ENCODE measurements at places on chromosomes 3 and 15.

- DNase-seq: no peak
These were observed 62.7 kb upstream of the TFRC start for GRCh38 chr3:196144383-196145105.

GRCh38 chr15:47266566-47266965, 450.7 kb upstream of the SEMA6D start:
- DNase-seq: no peak

- no peak for DNase-seq
These were observed 98.2 kb upstream of the RASGRP1 start for GRCh38 chr15:38662805-38663204.

DNA sequence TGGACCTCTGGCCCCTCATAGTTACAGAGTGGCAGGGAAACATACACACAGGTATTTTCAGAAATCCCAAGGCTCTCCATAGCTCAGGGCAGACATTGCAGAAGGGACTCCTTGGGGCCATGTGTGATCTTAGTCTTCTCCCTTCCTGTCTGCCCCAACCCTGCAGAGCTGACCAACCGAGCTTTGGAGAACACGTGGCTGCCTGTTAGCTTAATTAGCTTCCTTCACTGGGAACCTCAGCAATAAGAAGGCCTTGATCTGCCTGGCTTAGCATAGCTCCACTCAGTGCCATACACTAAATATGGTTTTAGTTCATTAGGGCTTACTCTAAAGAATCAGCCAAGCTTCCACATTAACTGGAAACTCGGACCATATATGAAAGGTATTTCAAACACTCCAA, 12.3 kb downstream of the LYZL4 start:
- no peak for DNase-seq

DNA sequence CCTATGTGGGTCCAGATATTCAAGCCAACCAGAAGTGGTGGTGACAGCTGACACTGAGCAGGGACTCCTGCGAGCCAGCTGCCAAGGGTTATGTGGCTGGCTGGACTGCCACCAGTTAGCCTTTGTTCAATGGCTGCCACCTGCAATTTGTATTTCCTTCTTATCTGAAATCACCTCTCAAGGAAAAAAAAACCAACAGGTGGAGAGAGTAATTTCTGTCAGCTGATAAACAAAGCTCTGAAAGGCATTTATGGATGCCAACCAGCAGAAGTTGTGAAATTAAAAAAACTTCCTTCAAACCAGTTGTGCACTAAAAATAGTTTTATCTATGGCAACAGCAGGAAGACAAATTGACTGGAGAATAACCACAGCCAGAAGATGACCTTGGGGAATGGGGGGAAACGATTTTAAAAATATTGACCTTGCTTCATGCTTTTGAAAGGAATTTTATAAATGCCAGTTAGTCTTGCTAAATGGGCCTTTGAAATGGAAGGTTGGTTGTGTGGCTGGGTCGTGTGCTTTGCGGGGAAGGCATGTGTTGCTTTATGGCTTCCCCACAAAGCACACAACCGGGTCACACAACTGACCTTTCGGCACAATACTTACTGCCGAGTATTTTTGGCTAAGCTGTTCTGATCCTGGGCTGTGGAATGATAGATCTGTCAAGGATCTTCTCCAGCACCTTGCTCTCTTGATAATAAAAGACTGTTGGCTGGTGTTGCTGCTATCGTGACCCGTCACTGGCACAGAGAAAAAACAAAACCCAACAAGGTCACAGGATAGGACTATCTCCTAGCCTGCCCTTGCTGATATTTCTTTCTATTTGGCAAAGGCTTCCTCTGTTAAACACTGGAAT, 3.5 kb downstream of the MYZAP start:
- DNase-seq: no peak

DNA sequence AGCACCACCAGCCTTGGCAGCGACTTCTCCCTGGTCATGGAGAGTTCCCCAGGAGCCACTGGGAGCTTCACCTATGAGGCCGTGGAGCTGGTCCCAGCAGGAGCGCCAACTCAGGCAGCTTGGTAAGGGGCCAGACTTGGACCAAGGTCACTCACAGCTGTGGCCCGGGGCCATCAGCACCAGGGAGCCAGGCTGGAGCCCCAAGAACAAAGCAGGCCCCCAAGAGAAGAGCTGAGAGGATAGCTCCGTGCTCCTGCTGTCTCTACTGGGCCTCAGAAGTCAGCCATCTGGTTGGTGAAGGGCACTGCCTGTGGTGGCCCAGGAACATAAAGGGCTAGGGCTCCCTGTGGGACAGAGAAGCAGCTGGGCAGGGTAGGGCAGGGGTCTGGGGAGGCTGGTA, 14.7 kb upstream of the CPNE9 start:
- DNase-seq: no peak

DNA sequence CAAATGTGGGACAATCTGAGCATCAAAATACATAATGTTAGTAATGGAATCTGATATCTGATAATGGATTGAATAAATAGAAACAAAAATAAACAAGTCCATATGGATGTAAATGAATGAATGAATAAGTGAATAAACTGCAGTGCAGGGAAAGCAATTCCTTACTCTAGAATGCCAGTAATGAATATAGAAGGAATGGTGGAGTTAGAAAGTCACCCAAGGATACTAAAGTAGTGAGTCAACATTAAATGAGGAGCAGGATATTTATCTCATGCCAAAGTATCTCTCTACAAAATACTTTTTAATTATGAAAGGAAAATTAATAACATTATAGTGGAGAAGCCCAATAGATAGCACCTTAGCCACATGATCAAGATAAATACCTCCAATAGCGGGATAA, 300.3 kb downstream of the FEZF2 start:
- no peak for DNase-seq

DNA sequence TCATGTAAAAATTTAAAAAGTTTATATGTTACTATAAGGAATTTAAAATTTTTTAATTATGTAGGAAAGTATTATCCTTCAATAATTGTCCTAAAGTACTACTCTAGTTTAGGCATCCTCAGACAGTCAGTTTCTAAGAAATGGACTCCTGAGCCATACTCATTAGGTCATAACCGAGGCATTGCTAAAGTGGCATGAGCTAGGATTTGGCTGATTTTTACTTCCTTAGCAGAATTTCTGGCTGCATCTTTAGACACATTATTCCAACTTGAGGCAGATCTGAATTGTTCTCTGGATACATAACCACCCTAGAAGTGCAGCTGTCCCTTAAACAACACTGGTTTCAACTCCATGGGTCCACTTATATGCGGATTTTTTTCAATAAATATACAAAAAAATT, 38.3 kb downstream of the IFT57 start:
- no peak for DNase-seq

GRCh38 chr15:99447497-99448371, 118.0 kb upstream of the MEF2A start:
- DNase-seq: no peak

DNA sequence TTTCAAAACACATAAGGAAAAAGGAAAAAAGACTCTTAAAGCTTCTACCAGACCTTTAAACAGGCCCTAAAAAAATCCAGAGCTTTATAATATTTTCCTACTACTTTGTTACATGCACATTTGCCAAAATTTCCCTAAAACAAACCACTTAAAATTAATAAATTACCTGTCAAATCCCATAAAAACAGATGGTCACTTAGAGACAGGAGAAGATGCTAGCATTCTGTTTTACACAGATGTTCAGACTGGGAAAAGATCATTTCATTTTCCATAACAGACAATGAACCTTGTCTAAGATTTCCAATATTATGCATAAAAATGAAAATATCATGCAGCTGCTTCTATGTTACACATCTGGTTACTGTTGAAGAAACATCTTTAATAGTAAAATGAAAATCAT, 66.6 kb downstream of the SUCLG2 start:
- DNase-seq: no peak

GRCh38 chr15:99252326-99252725, 1.0 kb downstream of the LRRC28 start:
- DNase-seq: no peak

- DNase-seq: no peak
These were observed 11.2 kb downstream of the TGM4 start for GRCh38 chr3:44885618-44886017.

DNA sequence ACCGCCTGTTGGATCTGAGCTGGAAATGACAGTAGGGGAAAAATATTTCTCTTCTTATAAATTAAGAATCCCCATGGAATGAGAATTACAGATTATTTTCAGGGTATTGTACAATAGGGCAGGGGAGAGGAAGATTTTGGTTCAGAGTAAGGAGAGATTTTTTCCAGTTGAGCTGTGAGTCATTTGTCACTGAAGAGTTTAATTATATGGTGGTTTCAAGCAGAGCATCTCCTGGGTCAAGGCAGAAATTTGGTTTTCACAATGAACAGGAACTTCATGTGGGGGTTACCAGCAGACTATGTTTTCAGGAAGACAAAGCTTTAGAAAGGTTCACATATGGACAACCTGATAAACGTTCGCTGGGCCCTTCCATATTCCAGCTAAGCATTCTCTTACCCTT, 182.8 kb upstream of the NR2E3 start:
- no peak for DNase-seq

DNA sequence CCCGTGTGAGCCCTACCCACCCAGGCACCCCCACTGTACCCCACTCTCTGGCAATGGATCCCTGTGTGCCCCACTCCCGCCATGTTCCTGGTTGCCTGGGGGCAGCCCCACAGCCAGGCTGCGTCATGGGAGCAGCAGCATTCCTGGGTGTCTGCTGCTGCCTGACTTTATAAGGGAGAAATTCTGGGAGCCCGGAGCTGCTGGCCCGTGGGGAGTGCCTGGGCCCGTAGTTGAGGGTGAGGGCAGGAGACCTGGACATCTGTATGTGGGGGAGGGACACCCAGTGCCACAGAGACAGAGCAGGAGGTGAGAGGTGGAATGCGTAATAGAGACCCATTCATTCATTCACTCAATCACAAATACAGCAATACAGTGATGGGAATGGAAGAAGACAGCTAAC, 15.1 kb downstream of the CSPG4 start:
- no peak for DNase-seq

DNA sequence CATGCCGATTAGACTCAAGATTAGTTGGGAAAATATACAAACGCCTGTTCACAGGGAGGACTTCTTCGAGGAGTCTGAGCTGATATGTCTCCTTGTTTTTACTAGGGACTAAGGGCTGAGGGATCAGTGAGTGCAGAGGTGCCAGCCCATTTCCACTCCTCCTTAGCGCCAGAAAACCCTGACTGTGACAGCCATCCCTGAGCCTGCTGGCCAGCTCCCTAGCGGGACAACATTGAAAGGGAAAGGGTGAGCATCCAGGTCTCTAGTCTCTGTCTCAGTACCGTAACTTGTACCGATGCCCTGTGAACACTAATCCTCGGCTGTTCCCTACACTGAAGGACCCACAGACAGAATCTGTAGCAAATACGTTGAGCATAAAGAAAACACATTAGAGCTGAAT, 243.4 kb downstream of the WNT5A start:
- DNase-seq: no peak
